ENCODE measurements at places on chromosomes 6 and 20.

DNA sequence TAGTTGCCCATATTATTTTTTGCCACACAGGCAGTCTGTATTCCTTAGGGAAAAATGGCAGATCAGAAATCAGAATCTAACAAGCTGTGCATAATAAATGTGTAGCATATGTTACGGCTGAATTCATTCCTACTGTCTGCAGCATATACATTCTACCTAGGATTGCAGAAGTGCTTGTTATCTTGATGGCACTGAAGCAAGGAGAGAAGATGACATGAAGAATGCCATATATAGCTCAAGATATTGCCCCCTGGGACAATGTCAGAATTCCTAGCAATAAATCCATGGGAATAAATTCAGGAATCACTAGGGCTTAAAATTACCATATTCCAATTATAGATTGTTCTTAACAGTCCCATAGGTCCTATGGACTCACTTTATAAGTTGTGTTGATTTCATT, 293.0 kb upstream of the CNR1 start:
- DNase-seq, result no peak

DNA sequence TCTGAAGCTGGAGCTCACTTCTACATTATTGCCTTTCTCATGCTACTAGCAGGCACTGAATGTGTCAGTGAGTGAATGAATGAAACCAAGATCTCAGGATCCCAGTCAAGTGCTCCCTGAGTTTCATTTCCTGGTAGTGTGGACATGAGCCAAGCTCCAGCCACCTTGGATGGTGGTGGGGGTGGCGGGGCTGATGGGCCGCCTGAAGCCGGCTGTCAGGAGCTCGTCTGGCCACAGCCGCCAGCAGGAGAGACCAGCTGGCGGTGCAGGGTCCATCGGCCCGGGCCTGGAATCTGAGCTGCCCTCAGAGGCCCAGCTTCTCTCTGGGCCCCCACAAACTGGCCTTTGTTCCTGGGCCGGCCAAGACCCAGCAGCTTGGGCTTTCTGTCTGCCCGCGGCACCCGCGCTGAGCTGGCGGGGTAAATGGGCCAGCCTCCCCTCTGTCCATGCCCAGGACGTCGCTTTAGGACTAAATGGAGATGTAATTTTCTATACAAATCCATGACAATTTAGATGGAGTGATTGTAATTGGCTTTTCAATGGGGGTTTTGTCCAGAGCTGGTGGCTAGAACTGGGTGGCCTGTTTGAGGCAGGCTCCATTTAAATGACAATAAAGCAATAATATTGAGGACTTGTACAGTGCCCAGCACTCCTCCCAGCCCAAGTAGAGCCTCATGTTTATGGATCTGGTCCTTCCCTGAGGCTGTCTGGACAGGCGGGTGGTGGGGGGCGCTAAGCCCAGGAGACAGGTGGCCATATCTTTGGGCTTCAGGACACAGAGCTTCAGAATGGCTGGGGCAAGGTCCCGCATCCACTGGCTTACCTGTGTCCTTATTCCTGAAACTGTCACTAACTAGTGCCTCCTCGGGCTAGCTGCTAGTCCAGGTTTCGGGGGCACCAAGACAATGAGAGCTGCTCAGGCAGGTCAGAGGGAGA, 43.5 kb downstream of the NOL4L start:
- no peak for DNase-seq

GRCh38 chr20:41870869-41871462, 252.8 kb upstream of the CHD6 start:
- DNase-seq, result no peak

- DNase-seq, result no peak
Observed at GRCh38 chr6:33699131-33699530, 12.4 kb downstream of the UQCC2 start.

GRCh38 chr6:14660806-14661579, 543.4 kb downstream of the CD83 start:
- no peak for DNase-seq

DNA sequence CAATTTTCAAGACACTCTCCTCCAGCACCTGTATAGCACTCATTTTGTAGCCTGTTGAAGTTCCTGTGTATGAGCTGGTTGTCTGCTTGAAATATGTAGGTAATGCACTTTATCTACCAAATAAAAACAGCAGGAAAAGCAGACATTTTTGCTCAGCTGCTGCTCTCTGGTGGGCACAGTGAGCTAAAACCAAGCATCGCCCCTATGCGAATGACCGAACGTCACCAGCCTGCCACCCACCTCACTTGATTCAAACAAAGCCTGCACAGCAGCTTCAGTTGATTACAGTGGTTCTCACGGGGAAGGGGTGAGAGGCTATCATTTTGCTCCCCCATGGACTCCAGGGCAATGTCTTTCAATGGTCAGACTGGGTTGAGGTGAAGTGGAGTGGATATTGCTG, 185.7 kb downstream of the SASH1 start:
- no peak for DNase-seq

DNA sequence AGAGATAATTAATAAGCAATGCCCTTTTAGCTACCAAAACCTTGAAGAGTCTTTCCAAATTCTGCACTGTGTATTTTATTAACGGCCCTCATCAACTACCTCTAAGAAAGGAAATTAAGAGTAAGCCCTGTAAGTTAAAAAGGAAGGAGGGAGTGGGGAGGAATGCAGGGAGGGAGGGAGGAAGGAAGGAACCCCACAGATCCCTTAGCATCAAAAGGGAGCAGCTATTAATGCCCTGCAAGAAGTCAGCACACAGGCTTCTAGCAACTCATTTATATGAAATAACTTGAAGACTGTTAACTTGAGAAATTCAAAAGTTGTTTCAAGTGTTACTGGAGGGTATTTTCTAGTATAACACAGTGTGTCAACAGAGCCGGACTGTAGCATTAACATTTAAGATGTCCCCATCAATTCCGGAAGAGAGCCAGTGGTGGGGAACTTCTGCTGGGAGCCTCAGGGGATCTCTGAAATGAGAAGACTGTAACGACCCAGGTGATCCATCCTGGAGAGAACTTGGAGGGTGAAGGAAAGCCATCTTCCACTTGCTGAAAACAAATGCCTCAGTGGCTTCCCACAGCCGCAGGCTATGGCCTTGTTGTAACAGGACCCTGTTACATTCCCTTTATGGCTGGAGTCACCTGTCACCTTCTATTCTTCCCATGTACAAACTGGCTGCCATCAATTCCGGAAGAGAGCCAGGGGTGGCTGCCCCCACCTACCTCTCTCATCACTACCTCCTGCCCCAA, 33.2 kb downstream of the SLC22A23 start:
- no peak for DNase-seq

DNA sequence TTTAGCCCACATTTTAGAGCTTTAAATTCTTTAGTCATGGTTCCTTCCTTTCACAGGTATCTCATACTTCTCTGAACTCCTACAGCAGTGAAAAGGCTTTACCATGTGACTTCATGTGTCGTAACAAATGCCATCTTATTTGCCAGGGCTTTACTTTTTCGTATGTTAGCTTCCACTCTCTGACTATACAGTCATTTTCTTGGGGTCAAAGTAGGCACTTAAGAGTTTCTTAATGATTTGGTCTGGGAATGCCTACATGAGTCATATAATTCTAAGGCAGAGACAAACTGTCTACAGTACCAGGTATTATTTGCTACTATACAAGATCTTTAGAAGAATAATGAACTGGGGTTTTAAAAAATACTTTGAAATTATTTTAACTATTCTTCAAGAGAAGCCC, 15.0 kb downstream of the RAB23 start:
- no peak for DNase-seq

DNA sequence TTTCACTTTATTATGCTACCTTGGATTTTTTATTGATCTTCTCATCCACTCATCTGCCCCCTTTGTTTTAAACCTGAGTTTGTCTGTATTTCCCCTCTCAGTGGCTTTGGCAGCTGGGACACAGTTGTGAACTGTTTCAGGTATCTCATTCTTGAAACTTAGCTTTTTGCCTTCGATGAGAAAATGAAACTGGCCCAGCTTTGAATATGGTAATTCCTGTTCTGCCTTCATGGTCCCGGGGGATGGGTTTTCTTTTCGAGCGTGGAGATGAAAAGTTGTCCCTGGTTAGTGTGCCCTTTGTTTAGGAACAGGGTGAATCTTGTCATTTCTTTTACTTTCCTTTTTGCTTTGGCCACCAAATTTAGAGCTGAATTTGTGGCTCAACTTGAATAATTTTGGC, 25.6 kb downstream of the DHX35 start:
- DNase-seq, result no peak

GRCh38 chr6:27874016-27874415, 38.2 kb downstream of the OR2B2 start:
- DNase-seq, result no peak

GRCh38 chr6:106116125-106116832, 30.1 kb downstream of the PRDM1 start:
- DNase-seq, result no peak

GRCh38 chr6:160417146-160417545, 69.0 kb downstream of the SLC22A3 start:
- no peak for DNase-seq

GRCh38 chr6:98593676-98594075, 240.7 kb upstream of the POU3F2 start:
- DNase-seq, result no peak

All from NCI-H2081 treated with DMSO at 0.1 percent for 48 hours (cell line).